ENCODE measurements at places on chromosomes 7 and 10.

DNA sequence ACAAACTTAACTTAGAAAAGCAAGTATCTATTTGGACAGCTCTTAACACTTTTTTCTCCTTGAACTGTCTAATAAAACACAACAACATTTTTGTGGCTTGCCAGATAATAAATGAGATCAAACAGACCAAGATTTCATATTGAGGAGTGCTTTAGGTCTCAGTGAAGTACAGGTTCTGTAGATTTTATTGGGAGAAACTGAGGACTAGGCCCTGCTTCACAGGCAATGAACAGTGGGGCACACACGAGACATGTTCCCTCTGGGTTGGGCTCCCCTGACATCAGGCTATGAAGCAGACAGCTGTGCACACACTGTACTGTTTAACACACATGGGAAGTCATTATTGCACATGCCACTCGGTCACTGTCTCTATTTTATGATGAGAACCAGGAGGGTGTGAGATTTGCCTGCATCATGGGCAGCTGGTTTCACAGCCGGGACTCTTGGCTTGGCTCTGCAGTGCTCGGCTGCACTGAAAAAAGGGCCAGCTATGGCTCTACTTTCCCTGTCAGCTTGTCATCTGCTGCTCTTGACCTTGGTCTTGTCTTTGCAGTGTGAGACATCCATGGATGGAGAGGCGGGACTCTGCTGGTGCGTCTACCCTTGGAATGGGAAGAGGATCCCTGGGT is 4.2 kb downstream of the IGFBP1 start:
- DNase-seq = no peak

DNA sequence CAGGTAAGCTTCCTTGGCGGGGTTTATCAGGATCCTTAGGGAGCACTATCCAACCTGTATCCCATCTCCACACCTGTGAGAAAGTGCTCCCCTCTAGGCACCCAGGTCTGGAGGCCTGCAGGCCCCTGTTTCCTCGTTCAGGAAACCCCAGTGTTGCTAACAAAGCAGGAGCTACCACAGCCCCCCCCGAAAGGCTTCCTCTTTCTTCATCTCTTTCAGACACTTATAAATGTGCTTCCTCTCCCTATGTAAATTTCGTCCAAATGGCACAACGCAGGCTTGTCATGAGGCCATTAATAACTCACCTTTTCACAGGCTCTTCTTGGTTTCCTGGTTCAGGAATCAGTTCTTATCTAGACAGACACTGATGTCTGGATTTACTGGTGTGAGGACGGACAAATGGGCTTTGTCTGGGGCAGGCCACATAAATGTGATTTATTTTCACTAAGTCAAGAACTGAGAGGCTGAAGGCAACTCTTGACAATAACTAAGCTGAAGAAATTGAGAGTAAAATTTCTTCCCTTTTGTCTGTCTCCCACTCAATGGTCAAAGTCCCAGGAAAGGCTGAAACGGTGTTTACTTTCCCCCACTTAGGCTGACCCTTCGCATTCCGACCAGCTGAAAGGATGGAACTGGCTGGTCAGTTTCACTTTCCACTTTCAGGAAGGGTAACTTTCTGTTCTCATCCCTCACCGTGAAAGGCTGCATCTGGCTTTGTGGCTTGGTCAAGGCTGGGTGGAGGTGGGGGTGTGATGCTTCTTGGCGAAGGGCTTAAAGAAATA is 46.8 kb downstream of the PIK3AP1 start:
- DNase-seq = no peak

DNA sequence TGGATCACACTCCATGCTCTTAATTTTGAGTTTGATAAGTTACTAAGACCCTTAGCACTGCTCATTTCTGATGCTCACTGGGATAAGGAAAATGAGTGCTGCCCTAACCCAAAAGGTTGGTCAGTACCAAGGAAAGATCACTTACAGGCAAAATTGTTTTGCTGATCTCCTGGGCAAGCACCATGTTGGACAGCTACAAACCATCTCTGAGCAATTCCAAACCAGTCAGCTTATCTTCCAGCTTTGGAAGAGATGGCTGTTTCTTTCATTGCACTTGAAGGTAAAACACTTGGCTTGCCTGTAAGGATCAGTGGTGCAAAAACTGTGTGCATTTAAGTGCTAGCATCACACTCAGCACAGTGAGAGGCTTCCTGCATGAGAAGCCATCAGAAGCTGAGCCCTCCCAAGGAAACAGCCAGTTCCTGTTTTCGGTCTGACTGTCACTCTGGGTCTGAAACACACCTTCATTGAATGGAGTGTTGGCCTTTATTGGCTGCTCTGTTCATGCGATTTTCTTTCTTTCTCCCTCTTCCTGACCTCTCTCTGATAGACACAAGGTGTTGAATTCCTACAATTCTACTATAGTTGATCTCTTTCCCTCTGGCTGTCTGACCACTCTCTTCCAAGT is 126.4 kb upstream of the GHITM start:
- DNase-seq = no peak

DNA sequence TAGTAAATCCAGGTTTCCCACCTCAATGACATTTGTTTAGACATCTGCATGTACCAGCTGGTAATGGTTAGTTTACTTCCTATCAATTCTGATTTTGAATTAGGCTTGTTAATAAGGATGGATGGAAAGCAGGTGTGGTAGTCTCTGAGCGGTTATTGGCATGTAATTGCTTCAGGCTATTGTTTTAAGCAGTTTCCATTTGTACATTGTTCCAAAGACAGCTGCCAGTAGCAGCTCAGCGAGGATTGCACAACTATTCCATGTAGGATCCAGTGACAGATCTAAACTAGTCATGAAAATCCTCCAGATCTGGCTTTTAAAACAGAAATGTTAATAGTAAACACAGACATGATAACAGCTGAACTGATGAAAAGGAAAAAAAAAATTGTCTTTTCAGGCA is 436.0 kb upstream of the ADARB2 start:
- no peak for DNase-seq

GRCh38 chr10:2475711-2476217 is 591.6 kb upstream of the PFKP start:
- no peak for DNase-seq

DNA sequence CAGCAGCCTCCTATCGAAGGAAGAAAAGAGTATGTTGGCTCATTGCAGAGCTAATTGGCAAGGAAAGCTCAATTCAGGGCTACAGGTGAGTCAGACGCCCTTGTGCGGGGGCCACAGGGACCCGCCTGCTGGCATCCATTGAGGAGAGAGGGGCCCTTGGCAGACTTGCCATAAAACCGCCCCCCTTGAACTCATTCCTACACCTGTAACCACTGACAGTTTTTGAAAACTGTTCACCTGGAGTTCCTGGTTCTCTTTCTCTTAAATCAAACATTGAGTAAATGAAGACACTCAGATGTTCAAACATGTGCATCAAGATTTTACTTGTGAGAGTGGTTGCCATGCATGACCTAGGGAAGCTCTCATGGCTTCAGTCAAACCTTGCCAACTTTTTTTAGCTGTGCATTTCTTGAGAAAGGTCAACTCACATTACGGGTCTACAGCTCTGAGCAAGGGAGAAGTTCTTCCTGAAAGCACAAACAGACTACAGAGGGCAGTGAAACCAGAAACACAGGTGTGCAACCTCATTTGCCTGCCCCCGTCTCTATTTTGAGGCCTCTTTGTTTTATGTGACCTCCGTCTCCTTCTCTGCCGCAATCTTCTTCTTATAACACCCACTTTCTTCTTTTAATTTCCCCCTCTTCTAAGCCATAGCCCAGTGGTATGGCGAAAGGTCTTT is 87.8 kb downstream of the TBXAS1 start:
- DNase-seq = no peak

GRCh38 chr7:44216521-44217222 is 15.9 kb downstream of the YKT6 start:
- DNase-seq = no peak

GRCh38 chr7:111531993-111532392 is 30.3 kb downstream of the IMMP2L start:
- DNase-seq = no peak

- no peak for DNase-seq
Measured at GRCh38 chr10:47079204-47079580, 168.0 kb downstream of the PTPN20 start.

DNA sequence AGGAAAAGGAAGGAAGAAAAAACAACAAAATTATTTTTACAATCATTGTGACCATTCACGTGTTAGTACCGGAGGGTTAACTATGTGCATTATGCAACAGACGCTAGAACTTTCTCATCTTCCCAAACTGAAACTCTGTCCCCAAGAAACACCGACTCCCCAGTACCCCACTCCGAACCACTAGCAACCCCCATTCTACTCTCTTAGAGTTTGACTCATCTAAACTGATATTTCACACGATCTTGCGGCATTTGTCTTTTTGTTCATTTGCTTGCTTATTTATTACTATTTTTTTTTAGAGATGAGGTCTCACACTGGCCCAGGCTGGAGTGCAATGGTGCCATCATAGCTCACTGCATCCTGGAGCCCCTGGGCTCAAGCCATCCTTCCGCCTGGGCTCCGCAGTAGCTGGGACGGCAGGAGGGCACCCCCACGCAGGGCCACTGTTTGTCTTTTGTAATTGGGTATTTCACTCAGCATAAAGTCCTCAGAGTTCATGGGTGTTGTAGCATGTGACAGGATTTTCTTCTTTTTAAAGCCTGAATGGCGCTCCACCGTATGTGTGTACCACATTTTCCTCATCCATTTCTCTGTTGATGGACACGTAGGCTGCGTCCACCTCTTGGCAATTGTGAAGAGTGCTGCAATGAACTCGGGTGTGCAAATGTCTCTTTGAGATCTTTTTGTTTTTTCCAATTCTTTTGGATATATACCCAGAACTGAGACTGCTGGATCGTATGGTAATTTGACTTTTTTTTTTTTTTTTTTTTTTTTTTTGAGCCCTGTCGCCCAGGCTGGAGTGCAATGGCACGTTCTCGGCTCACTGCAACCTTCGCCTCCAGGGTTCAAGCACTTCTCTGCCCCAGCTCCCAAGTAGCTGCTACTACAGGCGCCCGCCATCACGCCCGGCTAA is 9.5 kb downstream of the MNX1 start:
- DNase-seq = no peak

DNA sequence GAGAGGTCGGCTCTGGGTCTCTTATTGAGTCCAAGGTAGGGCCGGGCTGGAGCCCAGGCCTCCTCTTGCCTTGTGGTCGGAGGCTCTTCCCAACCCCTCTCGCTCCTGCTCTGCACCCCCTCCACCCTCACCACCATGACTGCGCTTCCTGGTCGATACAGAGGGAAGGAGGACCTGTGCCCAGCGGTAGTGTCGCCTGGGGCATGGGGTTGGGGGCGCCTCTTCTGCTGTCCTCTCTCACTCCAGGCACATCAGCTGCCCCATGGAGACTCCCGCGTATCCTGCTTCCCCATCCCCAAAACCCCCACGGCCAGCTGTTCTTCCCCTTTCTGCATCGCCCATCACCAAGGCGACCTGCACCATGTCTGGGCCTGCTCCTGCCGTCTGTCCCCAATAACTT is 44.4 kb downstream of the TMEM270 start:
- DNase-seq = no peak

DNA sequence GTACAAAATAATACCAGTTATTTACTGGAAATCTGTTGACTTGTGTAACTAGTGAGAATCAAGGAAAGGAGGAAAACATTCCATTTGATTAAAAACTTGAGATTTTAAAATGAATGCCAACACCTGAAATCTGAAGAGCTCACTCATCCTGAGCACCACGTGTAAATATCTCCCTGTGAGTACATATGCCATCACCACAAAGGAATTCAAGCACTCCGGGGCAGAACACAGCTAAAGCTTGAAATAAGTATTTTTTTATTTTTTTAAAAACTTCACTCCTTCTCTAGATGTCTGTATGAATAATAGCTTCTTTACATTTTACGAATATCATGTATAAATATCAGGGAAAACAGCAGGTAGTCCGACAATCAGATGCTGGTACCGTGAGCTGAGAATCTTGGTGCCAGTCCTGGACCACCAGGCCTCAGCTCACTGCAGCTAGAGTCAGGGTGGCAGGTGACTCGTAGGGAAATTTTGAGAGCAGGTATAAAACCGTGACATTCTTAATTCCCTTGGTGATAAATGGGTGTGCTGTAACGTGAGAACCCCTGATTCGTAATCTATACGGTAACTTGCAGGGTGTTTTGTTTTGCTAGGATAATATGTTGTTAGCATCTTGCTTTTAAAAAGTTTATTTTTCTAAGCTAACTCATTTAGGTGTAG is 12.7 kb downstream of the LMTK2 start:
- DNase-seq = no peak

- no peak for DNase-seq
Measured at GRCh38 chr7:42880392-42880791, 31.5 kb downstream of the C7orf25 start.

DNA sequence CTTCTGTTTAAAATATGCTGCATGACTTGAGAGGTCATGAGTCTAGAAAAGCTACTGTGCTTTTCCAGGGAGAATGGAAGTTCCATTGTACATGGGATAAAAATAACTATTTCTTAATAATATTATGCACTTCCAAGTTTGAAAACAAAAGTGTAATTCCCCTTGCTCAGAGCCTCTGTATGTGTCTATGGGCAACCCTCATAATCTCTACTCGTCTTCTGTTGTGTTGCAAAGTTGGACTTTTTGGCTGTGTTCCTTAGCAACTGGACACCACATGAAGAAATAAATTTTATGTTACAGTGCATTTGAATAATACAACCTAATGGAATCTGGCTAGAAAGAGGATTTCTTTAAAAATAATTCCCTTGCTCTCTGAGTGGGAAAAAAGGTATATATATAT is 242.6 kb downstream of the TWIST1 start:
- no peak for DNase-seq

GRCh38 chr7:40811666-40812065 is 676.9 kb downstream of the SUGCT start:
- no peak for DNase-seq

DNA sequence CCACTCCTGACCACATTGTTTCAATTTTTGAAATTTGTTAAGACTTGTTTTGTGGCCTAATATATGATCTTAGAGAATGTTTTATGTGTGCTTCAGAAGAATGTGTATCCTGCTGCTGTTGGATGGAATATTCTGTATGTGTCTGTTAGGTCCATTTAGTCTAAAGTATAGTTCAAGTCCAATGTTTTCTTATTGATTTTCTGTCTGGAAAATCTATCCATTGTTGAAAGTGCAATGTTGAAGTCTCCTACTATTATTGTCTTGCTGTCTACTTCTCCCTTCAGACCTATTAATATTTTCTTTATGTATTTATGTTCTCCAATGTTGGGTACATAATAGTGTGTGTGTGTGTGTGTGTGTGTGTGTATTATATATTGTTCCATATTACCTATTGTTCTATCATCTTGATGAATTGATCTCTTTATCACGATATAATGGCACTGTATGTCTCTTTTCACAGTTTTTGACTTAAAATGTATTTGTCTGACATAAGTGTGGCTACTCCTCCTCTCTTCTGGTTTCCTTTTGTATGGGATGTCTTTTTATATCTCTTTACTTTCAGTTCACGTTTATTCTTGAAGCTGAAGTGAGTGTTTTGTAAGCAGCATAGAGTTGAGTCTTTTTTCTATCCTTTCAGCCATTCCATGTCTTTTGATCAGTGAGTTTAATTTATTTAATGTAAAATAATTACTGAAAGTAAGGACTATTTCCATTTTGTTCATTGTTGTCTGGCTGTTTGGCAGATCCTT is 61.3 kb downstream of the AKR1D1 start:
- no peak for DNase-seq

DNA sequence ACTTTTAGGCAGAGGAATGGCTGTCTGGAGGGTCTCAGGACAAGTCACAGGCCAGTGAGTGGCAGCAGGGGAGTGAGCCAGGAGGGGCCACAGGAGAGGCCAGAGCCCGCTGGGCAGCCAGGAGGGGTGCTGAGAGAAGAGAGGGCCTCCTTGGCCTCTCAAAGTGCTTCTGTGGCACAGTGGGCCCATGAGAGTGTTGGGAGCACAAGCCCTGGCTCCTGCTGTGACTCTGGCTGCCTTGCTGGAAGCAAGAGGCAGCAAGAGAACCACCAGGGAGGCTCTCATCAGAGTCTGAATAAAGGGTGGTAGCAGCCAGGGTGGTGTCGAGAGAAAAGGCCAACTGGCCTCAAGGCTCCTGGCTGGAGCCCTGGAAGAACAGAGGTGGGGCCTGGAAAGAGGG is 91.1 kb downstream of the VOPP1 start:
- DNase-seq = no peak
